ENCODE measurements at places on chromosomes 4 and X.

GRCh38 chr4:134422776-134423175 is 221.2 kb upstream of the PABPC4L start:
- no peak for DNase-seq

- no peak for DNase-seq
Measured at GRCh38 chr4:143404555-143404954, 67.9 kb downstream of the GAB1 start.

DNA sequence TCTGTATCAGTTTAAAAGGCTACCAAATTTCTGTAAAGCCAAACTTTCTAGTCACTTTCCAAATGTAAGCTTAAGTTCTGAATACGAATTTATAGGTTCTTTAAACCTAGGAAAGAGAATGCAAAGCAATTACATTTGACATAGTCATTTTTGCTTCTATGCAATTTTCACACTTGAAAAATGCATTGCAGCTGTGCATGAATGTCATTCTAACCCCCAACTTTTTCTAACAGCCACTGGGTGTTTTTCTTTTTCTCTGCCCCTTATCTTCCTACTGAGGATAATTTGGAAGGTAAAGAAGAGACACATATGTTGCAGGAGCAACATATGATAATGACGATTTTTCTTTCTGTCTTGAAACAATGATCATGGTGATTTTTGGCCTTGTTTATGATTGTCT is 537.5 kb downstream of the SPRY1 start:
- no peak for DNase-seq

DNA sequence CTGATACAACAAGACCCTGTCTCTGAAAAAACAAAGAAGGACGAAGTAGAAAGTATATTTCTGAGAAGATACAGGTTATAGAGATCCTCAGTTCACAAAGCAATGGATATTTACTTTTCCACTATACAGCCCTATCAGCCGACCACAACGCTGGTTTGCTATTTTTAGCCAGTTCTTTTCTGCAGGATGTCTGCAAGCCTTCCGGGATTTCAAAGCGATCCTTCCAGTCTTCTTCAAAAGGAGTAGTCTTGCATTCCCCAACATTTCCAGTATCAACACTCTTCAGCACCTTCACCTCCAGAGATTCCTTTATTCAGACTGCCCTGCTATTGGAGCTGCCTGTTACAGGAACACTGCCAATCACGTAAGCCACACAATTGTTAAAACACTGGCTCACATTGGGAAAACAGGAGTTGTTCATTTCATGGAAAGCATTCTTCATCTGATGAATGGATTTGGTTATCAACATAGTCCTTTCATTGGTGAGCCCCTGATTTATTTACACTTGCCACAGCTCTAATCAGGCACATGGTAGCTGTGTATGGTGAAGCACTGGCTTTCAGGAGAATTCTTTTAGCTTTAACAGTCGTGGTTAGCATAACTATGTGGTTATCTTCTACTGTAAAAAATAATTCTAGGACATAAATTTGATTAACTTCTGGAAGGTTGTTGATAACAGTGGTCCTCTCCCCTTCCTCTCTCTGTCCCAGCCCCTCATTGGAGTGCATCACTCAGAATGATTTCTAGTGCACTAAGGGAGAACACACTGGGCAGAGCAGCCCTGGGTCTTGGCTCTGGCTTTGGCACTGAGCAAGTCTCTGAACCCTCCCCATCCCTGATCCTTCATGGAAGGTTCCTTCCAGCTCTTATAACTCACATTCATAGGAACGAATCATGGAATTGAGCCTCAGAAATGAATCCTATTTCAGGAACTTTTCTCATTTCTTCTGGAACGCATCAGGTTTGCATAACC is 109.9 kb upstream of the SORBS2 start:
- no peak for DNase-seq

Measured in activated T-helper 9 cell treated with anti-CD3 and anti-CD28 coated beads, Interleukin-2, amount 50 U/mL, for 16 hours (primary cell).